RCC 7860 (cell line): ENCODE measurements at places on chromosomes 2 and 18.

GRCh38 chr2:11023326-11024258 is 111.9 kb downstream of the KCNF1 start:
- no peak for DNase-seq

GRCh38 chr2:16127276-16127940 is 187.1 kb downstream of the MYCN start:
- DNase-seq: no peak

- DNase-seq: no peak
Observed at GRCh38 chr2:101405351-101405899, 18.1 kb upstream of the CREG2 start.

- no peak for DNase-seq
Observed at GRCh38 chr18:70195014-70195614, 10.4 kb downstream of the RTTN start.

- no peak for DNase-seq
Observed at GRCh38 chr2:170953941-170954340, 24.9 kb downstream of the GORASP2 start.

DNA sequence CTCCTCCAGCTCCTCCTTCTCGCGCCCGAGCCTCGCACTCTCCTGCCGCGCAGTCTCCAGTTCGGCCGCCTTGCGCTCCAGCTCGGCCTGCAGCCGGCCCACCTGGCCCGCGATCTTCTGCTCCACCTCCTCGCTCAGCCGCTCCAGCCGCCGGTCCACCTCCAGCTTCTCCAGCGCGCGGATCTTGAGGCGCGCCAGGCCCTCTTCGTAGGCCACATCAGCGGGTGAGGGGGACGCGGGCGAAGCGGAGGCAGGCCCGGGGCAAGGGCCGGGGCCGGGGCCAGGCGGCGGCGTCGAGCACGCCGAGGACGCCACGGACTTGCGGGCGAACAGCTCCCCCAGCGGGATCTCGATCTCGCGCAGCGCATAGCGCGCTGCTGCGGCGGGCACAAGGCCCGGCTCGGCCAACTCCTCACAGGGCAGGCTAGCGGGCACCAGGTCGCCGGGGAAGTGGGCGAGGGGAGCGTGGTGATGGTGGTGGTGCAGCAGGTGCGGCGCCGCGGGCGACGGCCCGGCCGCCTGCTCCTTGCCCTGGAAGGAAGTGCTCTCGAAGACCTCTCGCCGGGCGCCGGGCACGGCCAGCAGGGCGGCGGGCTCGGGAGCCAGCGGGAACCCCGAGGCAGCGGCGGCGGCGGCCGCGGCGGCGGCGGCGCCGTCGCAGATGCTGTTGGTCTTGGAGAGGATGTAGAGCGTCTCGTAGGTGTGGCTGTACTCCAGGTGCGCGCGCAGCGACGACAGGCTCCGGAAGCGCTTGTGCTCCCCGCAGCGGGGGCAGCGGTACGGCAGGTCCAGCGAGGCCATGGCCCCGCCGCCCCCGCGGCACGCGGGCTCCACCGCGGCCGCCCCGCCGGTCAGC is 15.2 kb downstream of the FBXO41 start:
- no peak for DNase-seq

DNA sequence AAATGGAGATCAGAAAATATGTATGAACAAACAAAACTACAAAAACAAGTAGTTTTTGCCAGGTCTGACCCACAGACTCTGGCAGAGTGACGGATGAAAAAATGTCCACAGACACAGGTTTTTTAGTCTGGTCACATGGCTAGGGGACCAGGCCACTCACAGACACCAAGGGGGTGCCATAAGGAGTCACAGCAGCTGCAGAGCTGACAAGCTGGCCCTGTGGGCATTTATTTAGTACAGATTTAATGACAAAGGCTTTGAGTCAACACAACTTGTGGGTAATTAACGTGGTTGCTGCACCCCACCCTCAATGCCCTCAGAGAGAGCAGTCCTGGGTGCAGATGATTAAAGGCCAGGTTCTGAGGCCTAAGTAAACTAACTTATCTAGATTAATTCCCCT is 76.0 kb downstream of the SH3YL1 start:
- no peak for DNase-seq

DNA sequence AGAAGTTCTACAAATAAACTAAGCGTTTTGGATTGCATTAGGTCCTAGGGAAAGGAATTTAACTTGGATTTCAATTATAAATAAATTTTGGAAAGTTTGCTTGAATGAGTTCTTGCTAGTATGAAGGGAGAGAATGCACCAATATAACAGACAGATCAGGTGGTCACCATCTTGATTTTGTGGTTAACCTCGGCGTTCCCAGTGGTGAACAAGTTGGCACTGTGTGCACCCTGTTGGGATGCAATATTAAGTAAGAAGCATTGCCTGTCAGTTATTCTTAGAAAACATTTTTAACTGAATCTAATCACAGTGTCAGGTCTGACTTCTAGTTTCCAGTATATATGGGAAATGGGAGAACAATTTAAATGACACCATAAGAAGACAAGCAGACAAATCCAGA is 673.4 kb downstream of the SLC4A3 start:
- no peak for DNase-seq

- DNase-seq: no peak
Observed at GRCh38 chr2:79972661-79973060, 331.9 kb downstream of the LRRTM1 start.

- DNase-seq: no peak
Observed at GRCh38 chr18:22459491-22459890, 41.8 kb upstream of the CTAGE1 start.

DNA sequence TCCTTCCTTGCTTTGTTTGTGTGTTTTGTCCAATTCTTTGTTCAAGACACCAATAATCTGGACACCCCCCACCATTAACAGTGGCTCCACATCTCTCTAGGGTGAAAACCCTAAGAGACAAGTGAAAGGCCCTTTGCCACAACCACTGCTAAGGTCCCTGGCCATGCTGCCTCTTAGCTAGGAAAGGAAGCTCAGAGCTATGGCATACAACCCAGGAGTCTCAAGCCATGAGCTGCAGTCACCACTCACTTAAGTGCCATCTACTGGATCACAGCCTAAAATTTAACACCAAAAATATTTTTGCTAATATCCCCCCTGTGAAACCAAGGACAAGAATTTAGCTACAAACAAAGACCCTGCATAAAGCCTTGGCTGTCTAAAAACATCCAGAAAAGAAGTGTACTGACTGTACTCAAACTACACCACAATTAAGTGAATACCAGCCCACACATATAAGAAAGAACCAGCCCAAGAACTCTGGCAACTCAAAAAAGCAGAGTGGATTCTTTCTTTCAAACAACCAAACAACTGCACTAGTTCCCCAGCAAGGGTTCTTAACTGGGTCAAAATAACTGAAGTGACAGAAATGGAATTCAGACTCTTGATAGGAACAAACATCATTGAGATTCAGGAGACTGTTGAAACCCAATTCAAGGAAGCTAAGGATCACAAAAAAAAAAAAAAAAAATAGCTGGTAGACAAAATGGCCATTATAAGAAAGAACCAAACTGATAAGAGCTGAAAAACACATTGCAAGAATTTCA is 130.1 kb upstream of the GALNT5 start:
- no peak for DNase-seq

- no peak for DNase-seq
Observed at GRCh38 chr2:134140251-134140661, 113.6 kb upstream of the MGAT5 start.

- DNase-seq: no peak
Observed at GRCh38 chr2:60899230-60899891, 18.0 kb downstream of the REL start.
